ENCODE measurements at places on chromosomes 5 and 9.

DNA sequence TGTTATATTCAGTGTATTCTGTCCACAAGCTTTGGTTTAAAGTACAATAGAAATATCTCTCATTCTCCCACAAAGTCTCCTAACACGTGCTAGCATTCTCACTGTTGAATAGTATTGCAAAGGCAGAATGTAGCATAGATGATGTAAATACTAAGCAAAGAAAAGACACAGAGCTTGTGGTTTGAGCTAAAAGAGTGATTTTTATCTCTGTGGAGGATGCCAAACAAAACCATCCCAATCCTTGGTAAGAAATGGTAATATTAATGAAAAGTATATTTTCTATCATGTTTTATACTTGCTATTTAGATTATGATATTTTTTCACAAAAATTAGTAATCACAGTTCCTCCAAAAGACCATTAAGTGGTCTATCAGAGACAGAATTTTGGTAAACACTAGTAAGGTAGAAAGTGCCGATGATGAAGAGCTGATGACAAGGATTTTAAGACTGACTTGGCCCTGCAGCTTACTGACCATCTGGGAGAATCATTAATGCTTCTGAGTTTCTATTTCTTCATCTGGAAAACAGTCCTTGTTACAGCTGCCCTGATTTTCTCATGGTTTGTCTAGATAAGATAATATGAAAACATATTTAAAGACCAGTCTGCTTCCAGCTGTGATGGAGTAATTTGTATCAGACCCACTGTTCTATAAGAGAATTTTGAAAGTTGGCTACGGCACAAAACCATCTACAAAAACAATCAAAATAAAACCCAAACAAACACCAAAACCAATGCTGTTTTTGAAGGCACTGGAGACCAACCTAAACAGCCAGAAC lies 510.2 kb downstream of the SPATA31D1 start:
- no peak for DNase-seq

GRCh38 chr5:14685757-14686156 lies 21.2 kb downstream of the OTULIN start:
- peak; percentile 62 for DNase-seq

DNA sequence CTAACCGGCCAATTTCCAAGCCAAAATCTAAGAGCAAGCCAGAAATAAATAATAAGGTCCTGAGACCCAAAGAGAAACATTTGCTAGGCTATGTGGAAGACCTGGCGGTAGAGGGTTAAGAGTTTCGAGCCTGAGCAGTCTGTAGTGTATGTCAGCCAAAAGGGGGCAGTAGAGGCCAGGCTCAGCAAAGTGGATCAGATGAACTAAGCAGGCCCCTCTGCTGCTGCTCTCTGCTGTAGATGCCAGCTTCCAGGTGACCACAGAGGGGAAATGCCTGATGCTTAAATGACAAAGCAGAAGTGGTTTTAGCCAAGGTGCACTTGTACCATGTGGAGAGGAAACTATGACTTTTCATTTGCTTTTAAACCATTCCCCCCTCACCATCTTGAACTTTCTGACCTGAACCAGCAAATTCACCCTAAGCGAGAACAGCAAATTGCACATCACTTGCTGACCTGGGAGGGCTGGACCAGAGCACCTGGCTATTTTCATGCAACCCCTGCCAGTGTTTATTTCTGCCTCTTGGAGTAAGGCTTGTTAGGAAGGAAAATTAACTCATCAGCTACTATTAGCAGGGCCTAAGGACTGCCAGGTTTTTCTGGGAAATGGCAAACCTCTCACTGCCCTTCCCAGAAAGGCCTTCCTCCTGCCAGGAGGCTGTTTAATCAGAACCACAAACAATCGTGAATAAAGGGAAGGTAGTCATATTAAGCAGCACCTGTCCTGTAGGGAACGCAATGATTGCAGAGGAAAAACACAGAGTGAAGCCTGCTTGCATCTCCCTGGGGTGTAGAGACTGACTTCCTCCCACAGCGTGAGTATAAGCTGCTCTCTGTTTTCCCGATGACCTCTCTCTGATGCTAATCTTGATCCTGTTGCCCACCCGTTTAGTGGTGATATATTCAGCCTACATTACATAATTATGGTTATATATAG lies 818.2 kb downstream of the TLR4 start:
- DNase-seq: peak; percentile 70

- DNase-seq: no peak
These were observed 107.3 kb upstream of the APC start for GRCh38 chr5:112630246-112631009.

DNA sequence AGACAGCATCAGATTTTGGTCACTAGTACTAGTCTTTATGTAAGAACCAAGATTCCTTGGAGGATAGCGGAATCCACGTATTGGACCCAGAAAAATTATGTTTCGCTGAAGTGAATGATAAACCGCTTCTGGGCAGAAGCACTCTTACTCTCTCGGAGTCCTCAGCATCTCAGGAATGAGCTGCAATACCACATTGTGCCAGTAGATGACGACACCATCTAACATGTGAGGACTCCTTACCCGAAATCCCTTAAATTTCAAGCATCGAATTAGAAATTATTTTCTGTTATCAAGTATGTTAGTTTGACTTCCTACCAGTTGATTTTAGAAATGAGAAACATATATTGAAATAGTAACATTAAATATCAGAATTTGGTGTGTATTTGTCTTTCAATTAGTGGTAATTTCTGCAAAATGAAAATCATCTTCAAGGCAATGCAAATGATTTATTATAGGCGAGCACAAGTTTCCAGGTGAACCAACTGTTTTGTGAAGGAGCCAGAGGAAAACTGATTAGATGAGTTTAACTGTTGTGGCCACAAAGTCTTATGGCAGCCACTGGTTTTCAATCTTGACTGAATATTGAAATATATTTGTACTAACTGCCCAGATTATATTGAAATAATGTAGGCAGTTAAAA lies 66.0 kb upstream of the CAMK4 start:
- DNase-seq: peak; percentile 68

GRCh38 chr5:176373100-176373818 lies 8.0 kb downstream of the ARL10 start:
- no peak for DNase-seq

GRCh38 chr9:15433191-15433590 lies 10.5 kb downstream of the SNAPC3 start:
- no peak for DNase-seq

DNA sequence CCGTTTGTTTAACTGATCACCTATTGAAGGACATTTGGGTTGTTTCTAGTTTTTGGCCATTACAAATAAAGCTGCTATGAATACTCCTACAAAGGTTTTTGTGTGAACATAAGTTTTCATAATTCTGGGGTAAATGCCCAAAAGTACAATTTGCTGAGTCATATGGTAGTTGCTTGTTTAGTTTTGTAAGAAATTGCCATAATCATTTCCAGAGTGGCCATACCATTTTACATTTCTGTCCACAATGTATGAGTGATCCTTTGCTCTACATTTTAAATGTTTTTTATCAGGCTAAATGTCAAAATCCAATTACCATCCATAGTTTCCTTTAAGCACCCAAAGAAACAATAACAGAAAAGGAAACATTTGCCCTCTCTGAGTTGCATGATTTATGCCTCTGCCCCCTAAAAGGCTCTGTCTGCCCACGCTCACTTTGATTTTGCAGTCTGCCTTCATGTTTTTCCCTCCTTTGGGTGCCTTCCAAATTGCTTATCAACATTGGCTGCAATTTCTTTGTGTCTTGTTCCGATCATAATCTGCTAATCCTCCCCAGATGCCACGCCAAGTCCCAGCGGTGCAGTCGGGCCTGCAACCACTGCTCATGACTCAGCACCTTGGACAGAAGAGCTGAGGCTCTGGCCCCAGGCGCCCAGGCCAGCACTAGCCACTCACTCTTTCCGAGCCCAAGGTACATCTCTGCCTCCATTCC lies 339.2 kb downstream of the PIK3R1 start:
- DNase-seq: peak; percentile 93

- no peak for DNase-seq
These were observed 267.1 kb downstream of the GADD45G start for GRCh38 chr9:89871871-89872331.

DNA sequence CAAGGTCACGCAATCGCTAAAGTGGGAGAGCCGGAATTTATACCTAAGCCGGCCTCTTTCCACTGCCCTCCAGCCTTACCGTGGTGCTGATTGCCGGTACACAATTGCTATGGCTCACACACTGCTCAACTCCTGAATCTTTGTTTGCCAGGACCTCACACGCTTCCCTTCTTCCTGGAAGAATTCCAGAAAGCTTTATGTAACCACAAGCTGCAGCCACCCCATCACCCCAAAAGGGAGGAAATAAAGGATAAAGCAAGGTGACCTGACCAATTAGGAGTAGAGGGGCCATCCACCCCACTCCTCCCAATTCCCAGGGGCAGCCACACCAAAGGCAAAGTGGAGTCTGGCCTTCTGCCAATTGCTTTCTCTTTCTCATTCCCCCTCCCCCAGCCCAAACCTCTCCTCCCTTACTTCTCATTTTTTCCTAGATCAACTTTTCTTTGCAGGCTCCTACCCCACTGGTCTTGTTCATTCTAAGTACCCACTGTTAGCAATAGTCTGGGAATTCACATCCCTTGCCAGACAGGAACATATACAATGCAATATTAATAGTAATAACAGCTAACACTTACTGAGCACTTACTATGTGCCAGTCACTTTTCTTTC lies 18.0 kb upstream of the CDC23 start:
- DNase-seq: peak; percentile 44

GRCh38 chr9:83061990-83062650 lies 822 bp downstream of the RASEF start:
- DNase-seq: no peak

- DNase-seq: no peak
These were observed 146.5 kb downstream of the UNC13B start for GRCh38 chr9:35308316-35308715.

DNA sequence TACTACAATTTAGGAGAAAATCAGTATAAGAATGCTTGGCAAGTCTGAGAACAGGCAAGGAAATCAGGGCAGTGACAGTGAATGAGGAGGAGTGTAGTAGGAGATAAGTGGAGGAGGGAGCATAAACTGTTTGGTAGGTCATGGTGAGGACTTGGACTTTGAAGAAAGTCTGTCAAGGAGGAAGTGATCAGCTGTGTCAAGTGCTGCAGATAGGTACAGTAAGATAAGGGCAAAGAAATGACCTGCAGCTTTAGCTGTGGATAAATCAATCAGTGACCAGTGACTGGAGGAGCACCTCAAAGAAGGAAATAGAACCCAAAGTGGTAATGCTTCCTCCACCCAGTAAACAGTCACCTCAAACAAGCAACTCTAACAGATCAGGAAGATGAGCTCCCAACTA lies 106.3 kb downstream of the RAPGEF6 start:
- DNase-seq: no peak

DNA sequence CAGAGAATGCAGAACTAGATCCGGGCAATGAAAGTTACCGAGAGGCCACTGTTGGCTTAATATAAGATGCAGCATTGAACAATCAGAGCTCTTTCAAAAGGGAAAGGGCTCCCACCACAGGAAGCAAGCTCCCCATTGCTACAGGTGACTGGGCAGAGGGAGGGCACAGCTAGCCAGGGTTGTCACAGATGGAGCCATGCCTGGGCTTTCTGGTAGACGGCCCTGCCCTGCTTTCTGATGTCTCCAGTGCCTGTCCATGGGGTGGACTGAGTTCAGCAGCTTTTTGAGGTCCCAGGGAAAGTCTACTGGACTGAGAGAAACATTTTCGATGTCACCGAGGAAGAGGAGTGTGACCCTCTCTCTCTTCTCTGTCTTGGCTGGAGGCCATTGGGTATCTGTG lies 14.1 kb downstream of the RGS3 start:
- no peak for DNase-seq

DNA sequence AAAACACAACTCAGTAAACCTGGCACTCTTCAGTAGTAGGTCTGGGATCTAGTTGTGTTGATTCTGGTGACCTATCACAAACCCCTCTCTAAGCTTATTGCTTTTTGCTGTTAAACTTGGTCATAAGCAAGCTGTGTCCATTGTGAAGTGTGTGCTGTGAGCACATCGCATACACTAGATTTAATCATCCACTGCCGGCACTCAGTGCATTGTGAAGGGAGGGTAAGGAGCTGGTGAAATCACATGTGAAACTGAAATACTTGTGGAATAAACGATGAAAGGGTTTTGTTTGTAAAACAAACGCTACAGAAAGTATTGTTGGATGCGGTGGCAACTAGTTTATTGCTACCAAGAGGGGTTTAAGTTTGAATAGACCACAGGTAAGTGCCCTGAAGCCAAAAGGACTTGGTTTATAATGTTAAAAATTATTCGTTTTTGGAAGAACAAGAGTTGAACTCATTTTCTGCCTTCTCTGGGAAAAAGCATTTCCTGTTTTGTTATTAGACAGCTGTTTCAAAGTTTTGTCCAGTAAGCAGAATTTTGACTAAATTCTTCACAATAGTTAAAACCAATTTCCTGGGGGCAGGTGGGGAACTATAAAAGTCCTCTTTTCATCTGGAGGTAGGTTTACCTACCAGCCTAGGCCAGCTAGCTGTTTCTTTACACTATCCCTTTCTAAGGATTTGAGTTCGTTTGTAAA lies 24.6 kb downstream of the TJP2 start:
- no peak for DNase-seq

DNA sequence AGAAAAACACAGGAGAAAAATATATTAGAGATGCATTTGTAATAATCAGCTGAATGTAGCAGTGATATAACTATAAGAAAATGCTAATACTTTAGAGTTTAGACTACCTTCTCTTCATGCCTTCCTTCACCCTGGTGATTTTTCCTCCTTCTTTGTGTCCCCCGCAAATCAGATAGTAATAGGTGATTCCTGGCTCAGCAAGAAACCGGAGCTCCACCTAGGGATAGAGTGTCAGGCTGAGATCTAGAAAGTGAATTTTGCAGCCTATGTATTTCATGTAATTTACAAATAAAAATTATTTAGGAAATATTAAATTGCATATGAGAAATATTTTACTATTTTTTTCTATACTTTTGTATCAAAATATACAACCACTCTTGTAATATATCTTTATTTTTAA lies 109.8 kb upstream of the ST8SIA4 start:
- no peak for DNase-seq

- DNase-seq: no peak
These were observed 293.9 kb upstream of the TARS1 start for GRCh38 chr5:33146881-33147280.

DNA sequence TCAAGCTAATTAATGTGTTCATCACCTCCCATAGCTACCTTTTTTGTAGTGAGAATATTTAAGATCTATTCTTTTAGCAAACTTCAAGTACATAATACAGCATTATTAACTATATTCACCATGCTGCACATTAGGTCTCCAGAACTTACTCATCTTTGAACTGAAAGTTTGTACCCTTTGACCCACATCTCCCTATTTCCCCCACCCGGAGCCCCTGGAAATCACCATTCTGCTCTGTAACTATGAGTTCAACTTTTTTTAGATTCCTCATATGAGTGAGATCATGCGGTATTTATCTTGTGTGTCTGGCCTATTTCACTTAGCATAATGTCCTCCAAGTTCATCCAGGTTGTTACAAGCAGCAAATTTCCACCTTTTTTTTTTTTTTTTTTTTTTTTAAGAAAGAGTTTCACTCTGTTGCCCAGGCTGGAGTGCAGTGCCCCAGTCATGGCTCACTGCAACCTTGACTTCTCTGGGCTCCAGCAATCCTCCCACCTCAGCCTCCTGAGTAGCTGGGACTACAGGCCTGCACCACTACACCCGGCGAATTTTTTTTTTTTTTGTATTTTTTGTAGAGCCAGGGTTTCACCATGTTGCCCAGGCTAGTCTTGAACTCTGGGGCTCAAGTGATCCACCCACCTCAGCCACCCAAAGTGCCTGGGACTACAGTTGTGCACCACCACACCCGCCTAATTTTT lies 100.4 kb upstream of the SAP30L start:
- DNase-seq: no peak

GRCh38 chr9:137454145-137454596 lies 5.0 kb downstream of the NSMF start:
- peak; percentile 9 for DNase-seq

- DNase-seq: no peak
These were observed 135.3 kb downstream of the HOMER1 start for GRCh38 chr5:79378510-79379186.

GRCh38 chr5:39190311-39191102 lies 28.9 kb downstream of the FYB1 start:
- DNase-seq: no peak

Measured in amniotic epithelial cell (primary cell).